ENCODE measurements at places on chromosomes 2 and 18. TPM values are rescaled to one million over a fixed set of nuclear protein-coding genes. Genes with fewer than 3 reads are reported as not detected.
A peak's percentile ranks its signal among the peaks of the same experiment; 100 is the strongest.

GRCh38 chr2:19809206-19809605 lies 92.6 kb downstream of the TTC32 start:
- no peak for DNase-seq

DNA sequence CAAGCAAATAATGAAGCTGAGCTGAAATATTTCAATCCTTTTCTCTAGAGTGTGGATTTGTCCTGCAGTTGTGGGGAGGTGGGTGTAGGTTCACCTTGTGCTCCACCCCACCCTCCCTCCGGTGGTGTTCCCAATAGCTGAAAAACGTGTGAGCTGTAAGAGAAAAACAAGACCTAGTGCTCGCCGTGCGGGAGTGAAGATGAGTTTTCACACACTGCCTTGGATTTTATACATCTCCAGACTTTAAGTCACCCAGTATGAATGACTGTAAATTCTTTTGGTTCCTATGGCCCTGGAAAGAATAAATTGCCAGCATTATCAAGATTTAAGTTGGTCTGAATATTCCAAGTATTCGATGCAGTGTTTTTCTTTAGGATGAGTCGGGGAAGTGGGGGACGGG lies 1.9 kb upstream of the SOX11 start:
- DNase-seq: no peak

- DNase-seq: no peak
Measured at GRCh38 chr2:27805180-27805579, 33.7 kb downstream of the MRPL33 start.

DNA sequence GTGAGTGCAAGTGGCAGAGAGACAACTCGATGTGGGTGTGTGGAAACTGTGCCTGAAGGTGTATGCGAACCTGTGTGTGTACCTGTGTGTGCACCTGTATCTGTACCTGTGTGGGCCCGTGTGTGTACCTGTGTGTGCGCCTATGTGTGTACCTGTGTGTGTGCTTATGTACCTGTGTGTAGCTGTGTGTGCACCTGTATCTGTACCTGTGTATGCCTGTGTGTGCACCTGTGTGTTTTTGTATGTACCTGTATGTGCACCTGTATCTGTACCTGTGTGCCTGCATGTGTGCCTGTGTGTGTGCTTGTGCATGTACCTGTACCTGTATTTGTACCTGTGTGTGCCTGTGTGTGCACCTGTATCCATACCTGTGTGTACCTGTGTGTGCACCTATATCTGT lies 150.6 kb downstream of the MYT1L start:
- DNase-seq: no peak

GRCh38 chr2:201180010-201180409 lies 2.9 kb upstream of the CASP10 start:
- no peak for DNase-seq

DNA sequence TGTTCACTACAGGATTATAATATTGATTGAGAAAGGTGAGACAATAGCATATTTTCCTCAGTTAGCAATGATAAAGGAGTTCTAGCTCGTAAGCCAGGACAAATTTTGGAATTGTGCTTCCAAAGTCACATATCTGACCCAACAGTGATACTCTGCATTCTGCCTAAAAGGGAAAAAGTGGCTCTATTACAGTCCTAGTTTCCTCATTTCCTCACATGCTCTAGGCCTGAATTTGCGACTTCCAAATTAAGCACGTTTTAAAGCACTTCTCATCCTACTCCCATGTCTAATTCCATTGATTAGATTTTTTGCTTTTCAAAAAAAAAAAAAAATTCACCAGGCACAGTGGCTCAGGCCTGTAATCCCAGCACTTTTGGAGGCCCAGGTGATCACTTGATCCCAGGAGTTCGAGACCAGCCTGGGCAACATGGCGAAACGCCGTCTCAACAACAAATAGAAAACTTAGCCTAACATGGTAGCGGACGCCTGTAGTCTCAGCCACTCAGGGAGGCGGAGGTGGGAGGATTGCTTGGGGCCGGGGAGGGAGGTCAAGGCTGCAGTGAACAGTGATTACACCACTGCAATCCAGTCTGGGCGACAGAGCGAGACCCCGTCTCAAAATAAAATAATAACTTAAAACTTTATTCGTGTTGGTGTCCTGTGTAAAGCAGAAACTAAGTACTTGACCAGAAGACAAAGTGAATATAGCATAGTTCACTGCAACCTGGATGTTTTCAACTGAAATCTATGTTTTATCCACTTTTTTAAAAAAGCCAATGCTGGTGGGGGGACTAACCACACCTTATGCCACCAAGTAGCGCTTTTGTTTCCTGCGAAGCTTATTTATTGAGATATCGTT lies 1.5 kb downstream of the ESCO1 start:
- DNase-seq: peak; percentile 80

DNA sequence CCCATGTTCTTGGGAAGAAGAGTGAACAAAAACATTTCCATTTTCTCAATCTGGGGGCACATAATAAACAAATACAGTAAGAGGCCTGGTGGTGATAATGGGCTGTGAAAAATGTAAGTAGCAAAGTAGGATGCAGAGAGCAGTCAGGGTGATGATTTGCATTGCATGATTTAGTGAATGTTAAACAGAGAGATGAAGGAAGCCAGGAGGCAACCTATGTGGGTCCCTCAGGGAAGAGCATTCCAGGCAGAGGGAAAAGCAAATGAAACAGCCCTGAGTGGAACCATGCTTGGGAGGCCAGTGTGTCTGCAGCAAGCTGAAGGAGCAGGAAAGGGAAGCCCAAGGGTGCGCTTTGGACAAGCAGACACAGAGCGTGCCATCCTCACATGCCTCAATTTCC lies 5.4 kb downstream of the VIT start:
- DNase-seq: no peak

- peak; percentile 99 for DNase-seq
Measured at GRCh38 chr18:80034068-80034851, at the start of gene RBFA. TSS of gene RBFA (plus strand) at chr18:80034434. CDS start at chr18:80034496, 62 bp downstream.

DNA sequence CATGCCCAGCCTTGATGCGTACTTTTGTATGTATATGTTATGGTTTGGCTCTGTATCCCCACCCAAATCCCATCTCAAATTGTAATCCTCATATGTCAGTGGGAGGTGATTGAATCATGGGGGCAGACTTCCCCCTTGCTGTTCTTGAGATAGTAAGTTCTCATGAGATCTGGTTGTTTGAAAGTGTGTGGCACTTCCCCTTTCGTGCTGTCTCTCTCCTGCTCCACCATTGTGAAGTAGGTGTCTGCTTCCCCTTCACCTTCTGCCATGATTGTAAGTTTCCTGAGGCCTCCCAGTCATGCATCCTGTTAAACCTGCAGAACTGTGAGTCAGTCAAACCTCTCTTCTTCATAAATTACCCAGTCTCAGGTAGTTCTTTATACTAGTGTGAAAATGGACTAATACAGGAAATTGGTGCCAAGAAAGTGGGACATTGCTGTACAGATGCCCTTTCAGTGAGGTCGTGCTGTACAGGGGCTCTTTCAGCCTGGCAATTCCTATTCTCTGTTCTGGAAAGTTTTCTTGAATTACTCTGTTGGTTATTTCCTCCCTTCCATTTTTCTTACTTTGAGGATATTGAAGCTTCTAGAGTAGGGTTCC lies 38.2 kb downstream of the KCMF1 start:
- DNase-seq: no peak

DNA sequence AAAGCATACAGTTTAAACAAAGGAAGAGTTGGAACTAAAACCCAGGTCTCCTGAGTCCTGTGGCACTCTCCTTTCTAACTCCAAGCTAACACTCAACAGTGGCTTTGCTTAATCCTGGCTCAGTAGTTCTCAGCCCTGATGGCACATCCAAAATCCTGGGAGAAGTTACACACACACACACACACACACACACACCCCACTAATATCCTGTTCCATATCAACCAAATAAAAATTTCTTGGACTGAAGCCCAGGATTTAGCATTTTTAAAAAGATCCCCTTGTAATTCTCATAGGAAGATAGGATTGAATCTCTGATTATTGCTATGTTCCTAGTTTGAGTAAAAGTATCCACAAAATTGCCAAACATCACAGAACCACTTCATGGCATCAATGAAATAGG lies 136.1 kb upstream of the RIOK3 start:
- DNase-seq: no peak

- DNase-seq: no peak
Measured at GRCh38 chr2:101704816-101705578, 7.5 kb downstream of the MAP4K4 start.

- DNase-seq: no peak
Measured at GRCh38 chr18:9401176-9401575, 66.6 kb downstream of the TWSG1 start.

The FBXO48 gene
- 1.2 TPM for total RNA-seq

The BOLL gene
- 65.0 TPM for total RNA-seq

The LHCGR gene
- 7.5 TPM for total RNA-seq

The CFC1B gene
- not detected for total RNA-seq

The EDAR gene
- 0.74 TPM for total RNA-seq

The MAP2 gene
- 20.9 TPM for total RNA-seq

The CHPF gene
- total RNA-seq: 992 TPM

Measured in testis (tissue), 5 donors.